NCI-H460 (cell line): ENCODE measurements at places on chromosomes 12 and 14. TPM values are rescaled to one million over a fixed set of nuclear protein-coding genes. Genes with fewer than 3 reads are reported as not detected.

GRCh38 chr14:28398506-28398905, 368.1 kb upstream of the FOXG1 start:
- DNase-seq: no peak

- peak; percentile 54 for DNase-seq
Observed at GRCh38 chr12:122021822-122022392, at the start of gene BCL7A. BCL7A (plus strand) TSS chr12:122021884; CDS start chr12:122022092, 208 bp downstream.

DNA sequence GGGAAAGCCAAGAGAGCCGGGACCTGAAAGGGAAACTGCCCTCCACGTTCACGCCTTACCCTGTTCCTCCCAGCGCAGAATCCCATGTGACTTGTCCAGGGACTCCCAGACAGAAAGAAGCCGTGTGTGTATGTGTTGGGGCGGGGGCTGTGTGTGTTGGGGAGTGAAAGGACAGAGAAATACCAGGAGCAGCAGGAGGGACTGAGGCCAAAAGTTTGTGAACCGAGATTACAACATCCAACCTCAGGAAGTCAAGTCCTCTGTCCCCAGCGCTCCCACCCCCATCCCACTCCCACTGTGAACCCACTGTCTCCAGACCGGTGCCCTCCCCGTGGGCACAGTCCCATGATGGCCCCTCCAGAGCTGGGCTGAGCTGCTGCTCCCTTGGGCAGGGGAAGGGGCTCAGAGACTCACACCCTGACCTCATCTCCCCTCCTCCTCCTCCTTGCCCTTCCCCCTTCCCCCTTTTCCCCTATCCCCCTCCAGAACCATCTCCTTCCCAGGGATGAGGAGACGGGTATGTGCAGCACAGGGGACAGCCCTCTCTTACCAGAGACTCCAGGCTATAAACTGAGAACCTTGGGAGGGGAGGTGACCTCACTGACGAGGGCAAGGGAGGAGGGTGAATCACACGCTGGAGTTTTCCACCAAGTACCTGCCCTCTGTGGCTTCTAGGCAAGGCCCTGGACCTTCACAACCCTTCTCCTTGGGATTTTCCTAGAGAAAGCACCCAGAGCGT, at the start of gene SLC6A12:
Gene SLC6A12 (minus strand): TSS at position 155 of the 739 bp plus-strand sequence. CDS start 4,171 bp downstream, outside the sequence.
- no peak for DNase-seq

C3AR1 gene
- not detected in 2 replicates for total RNA-seq
